ENCODE measurements at places on chromosomes 12 and 14.

- no peak for DNase-seq
Measured at GRCh38 chr14:68888883-68889282, 90.2 kb downstream of the ACTN1 start.

DNA sequence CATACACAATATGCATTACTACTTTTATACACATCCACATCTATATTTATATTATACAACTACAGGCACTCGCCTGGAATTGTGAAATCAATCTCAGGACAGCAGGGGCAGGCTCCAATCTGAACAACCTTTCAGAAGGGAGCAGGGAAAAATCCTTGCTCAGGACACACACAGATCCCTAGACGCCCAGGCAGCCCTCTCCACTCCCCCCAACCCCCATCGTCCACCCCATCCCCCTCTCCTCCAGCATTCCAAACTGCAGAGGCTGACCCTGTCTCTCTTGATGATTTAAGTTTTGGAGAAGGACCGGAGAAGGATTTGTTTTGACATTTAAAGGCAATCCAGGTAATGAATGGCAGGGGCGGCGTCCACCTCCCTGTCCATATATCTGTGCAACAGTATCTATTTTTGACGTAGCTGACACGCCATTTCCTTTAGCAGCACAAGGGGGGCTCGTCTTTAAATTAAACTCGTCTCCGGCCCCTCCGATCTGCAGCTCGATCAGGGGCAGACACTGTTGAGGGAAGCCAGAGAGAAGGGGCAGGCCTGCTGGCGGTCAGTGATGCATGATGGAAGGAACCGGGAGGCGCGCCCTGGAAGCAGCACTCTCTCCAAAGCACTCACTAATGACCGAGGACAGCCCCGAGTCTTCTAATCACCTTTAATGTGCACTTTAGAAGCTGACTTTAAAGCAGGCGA lies 95.0 kb upstream of the TBX5 start:
- DNase-seq = no peak

DNA sequence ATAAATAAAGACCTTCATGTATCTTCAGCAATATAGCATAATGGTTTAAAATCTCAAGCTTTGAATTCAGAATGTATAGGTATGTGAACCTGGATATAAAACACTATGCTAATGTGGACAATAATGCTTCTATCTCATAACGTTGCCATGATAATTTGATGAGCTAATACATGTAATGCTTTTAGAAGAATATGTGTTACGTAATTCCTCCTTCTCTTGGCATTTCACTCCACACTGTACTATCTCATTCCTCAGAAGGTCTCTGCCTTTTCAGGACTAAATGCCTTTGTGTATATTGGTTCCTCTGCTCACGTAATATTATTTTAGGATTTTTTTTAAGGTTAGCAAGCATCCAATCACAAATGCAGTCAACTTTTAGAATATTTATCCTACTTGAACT lies 86.5 kb downstream of the FOXA1 start:
- no peak for DNase-seq

DNA sequence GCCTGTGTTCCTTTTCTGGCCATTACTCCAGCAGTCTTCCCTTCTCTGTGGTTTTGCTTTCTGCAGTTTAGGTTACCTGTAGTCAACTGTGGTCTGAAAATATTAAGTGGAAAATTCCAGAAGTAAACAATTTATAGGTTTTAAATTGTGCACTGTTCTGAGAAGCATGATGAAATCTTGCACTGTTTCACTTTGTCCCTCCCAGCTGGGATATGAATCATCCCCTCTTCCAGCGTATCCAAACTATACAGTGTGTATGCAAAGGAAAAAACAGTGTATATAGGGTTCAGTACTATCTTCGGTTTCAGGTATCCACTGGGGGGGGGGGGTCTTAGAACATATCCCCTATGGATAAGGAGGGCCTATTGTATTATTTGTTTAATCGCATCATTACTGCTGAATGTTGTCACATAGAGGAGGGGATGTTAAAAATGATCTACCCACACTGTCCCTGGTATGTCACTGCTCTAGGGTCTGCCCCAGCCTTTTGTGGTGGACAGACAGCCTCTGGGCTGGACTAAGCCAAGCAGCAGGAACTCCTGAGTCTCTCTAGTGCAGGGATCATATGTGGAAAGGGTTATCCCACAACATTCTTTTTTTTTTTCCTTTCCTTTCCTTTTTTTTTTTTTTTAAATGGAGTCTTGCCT lies 109.1 kb upstream of the MAX start:
- no peak for DNase-seq

DNA sequence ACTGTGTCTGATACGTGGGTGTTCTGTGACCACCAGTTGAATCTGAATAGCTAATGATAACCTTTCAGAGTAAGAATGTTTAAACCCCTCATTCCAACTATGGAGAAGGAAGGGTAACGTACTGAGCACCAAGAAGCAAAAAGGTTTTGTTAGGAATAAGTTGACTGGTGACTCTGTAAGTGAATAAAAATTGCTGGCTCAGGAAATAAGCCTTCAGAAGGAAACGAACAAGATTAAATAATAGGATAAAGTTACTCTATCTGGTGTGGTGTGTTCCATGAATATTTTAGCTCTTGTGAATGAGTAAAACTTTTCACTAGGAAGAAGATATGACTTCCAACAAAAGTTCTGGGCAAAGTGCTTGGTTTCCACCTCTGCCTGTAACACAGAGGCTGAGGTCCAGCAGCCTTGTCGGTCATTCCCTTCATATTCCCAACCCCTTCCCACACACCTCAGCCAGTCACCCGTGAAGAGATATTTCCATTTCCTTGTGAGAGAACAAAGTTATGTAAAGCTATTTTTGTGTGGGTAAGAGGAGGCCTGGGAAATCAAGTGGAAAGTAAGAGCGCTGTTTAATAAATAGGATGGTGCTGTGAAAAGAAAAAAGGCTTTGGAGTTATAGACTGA lies 47.1 kb downstream of the ARF6 start:
- DNase-seq = no peak

GRCh38 chr14:22026527-22026926 lies 352.9 kb upstream of the OR4E1 start:
- no peak for DNase-seq

- DNase-seq = no peak
Measured at GRCh38 chr12:109387425-109388166, 39.9 kb downstream of the MYO1H start.

DNA sequence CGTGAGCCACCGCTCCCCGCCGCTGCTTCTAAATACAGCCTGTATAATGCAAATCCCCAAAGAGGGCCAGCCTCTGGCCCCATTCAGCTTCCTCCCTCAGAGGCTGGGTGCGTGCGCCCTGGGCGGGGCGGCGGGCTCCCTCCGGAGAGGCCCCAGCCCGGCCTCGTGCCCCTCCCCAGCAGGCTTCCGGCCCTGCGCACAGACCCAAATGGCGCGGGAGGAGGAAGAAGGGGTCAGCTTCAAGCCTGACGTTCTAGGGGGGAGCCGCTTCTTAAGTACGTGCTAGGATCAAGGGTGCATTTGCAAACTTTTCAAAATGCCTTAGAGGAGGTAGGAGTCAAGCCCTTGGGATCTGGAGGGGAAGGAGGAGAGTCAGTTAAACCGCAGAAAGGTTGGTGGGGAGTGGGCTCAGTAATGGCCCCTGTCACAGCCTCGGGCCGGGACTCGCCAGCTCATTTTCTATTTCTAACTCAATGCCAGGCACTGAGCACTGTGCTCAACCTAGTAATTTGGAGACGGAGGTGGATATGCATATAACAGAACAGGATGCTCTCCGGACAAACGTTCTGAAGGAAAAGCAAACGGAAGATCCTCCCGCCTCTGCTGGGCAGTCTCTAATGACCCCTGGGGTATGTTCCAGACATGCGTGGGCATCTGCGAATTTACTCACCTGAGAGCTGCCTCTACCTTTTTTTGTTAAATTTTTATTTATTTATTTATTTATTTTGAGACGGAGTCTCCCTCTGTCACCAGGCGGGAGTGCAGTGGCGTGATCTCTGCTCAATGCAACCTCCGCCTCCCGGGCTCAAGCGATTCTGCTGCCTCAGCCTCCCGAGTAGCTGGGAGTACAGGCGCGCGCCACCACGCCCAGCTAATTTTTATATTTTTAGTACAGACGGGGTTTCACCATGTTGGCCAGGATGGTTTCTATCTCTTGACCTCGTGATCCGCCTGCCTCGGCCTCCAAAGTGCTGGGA lies 32.3 kb downstream of the NINJ2 start:
- DNase-seq = peak; percentile 31

DNA sequence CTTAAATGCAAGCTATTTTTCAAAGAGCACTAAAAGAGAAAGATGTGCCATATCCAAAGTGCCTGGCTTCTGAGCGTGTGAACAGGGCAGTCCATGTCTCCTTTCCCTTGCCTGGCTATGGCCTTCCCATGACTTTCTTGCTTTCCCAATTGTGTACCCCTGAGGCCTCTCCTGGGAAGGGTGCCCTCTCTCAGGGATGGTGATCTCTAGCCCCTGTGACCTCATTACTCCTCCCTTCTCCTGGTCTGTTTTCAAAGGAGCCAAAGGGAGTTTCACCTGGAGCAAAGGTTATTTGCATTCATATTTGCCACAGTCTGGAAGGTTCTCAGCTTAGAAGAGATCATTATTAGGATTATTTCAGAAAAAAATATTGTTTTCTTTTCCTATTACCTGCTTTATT lies 429.4 kb upstream of the TMTC1 start:
- DNase-seq = no peak

GRCh38 chr12:103877934-103878510 lies 37.0 kb upstream of the NT5DC3 start:
- peak; percentile 21 for DNase-seq

- DNase-seq = peak; percentile 71
Measured at GRCh38 chr12:64403707-64404469, at the start of gene XPOT. Gene XPOT, plus strand, starts transcription at chr12:64404392. Its CDS starts 5,644 bp downstream, at chr12:64410036.

All from stimulated activated CD8-positive, alpha-beta memory T cell treated with anti-CD3 and anti-CD28 coated beads, Interleukin-4, amount 100 ng/mL, for 1 hour (primary cell).